ENCODE measurements at places on chromosomes 16 and 17.

DNA sequence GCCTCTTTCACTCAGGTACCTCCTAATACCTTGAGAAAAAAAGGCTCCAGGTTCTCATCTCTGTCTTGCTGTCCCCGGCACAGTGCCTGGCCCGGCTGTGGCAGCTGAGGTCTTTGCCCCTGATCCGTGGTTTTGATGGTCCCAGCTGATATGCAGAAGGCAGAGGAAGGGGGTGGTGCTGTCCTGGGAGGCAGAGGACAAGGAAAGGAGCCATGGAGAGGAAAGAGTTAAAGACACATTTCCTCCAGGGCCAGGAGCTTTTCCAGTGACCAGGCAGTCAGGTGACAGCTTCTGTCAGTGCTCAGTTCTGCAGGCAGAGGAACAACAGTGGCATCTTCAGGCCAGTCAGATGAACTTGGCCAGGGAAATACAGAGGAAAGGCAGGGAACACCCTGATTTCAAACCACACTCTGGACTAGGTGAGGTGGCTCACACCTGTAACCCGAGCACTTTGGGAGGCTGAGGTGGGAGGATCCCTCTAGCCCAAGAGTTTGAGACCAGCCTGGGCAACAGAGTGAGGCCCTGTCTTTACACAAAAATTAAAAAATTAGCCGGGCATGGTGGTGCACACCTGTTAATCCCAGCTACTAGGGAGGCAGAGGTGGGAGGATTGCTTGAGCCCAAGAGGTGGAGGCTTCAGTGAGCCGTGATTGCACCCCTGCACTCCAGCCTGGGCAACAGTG lies 3.3 kb upstream of the COG1 start:
- no peak for DNase-seq

DNA sequence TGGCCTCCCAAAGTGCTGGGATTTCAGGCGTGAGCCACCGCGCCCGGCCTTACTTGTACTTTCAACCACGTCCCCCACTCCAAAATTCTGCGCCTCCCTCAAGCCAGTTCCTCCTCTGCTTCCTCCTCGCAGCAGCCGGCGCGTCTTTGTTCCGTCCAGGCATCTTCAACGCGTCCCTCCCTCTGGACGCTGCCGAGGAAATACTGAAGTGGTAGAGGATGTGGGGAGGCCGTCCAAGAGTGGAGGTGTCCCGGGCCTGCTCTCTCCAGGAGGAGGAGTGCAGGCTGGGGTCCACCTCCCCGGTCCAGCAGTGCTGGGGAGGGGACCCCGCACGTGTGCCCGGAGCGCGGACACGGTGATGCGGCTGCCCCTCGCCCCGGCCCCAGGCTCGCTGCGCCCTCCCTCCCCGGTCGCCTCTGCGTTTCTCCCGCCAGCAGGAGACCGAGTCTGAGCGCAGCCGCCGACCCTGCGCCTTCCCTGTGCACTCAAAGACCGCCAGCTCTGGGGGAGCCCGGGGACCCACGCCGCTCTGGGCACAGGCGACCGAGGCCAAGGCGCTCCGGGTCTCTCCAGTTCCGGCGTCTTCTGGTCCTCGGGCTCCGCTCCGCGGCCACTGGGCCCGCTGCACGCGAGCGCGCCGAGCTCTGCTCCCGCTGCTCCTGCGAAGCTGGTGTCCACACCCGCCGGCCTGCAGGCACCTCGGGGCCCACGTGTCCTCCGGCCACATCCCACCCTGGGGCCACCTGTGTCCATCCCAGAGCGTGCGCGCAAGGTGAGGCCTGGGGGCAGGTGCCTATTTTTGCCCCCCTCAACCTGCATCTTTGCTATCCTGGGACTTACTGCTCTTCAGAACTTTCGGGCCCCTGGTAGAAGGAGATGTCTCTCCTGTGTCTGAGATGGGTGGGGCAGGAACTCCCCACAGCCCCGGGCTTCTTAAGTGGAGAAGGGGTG lies 31.7 kb downstream of the OSBPL7 start:
- DNase-seq, result peak; percentile 35

DNA sequence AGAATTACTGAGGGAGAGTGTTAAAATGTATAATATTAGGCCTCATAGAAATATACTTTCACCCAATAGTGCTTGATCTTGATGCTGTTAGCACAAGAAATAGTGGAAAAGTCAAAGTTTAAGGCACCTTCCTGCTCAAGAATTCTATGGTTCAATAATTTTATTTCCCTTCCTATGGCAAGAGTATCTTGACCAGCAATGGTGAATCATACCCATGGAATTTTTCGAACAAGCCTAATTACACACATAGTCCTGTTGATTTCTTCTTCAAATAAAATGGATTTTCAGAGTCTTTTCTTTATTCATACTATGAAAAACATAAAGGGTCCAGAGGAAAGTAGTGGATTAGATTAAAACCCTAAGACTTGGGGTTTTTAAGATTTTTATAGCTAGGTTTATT lies 810.6 kb downstream of the CDH11 start:
- no peak for DNase-seq

GRCh38 chr17:70857351-70857750 lies 688.0 kb downstream of the KCNJ2 start:
- DNase-seq, result no peak

DNA sequence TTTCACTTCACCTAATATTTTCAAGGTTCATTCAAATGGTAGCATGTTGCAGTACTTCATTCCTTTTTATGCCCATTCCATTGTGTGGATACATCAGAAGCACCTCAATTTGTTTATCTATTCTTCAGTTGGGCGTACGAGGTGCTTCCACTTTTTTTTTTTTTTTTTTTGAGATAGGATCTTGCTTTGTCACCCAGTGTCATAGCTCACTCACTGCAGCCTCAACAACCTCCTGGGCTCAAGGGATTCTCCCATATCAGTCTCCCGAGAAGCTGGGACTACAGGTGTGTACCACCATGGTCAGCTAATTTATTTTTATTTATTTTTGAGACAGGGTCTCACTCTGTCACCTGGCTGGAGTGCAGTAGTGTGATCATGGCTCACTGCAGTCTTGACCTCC lies 22.5 kb upstream of the SPNS3 start:
- DNase-seq, result no peak

DNA sequence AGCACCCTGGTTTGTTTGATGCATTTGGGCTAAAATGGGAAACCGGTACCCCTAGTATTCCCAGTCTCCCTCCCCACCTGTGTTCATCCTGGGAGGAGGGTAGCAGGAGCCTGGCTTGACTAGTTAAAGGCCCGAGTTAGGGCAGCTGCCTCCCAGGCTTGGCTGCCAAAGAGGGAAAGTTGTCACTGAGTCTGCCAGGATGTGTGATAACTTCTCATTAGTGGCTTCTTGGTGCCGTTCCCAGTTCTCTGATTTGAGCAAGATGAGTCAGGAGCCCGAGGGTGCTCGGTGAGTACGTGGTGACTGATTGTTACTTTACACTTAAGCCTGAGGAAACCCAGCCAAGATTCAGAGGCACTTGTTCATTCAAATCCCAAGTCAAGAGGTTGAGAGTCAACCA lies 2.5 kb downstream of the KRT32 start:
- DNase-seq, result peak; percentile 79

All from heart left ventricle (tissue), 16 donors.